ENCODE measurements at places on chromosomes 1 and 21.
A peak's percentile ranks its signal among the peaks of the same experiment; 100 is the strongest.

GRCh38 chr1:229339520-229339919, 3.3 kb downstream of the CCSAP start:
- no peak for DNase-seq

- no peak for DNase-seq
Measured at GRCh38 chr1:66302815-66303214, 231.1 kb upstream of the SGIP1 start.

DNA sequence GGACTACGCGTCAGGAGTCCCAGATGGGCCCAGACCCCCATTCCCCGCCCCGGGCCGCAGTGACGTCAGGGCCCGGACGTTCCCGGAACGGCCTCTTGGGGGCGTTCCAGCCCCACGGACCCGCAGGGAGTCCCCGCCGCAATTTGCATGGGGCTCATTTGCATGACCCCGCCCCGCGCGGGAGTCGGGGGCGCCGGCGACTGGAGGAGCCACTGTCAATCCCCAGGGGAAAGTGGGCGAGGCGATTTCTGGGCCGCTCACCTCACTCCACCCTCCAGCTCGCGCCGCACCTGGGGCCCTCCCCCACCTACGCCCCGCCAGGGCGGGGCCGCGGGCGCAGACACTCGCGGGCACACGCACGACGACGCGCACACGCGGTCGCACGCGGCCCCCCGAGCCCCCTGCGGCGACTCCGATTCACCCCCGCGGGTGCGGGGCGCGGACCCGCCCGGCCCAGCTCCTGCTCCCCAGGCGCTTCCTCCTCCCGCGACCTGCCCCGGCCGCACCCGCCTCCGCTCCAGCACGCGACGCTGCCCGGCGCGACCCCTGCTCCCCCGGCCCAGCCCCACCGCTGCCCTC, 13.2 kb downstream of the AGRN start:
- DNase-seq: peak; percentile 77

DNA sequence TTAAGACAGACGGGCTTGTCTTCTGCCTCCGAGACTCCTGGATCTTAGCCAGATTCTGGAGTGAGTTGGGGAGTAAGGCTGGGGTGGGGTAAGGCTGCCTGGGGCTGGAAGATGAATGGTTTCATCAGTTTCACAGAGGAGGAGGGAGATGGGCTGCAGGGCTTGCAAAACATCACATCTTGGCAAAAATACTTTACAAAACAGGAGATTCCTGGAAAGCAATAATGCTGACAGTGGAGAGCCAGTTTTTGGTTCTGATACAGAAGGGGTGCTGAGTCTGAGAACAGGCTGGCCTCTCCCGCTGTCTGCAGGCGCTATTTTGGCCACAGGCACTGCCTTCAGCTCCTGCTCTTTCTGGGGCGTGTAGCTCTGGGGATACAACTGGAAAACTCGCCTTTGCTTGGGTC, 83.4 kb upstream of the KCNE2 start:
- DNase-seq: no peak

GRCh38 chr1:36268981-36269380, 37.2 kb upstream of the SH3D21 start:
- no peak for DNase-seq

GRCh38 chr1:116118471-116118870, 7.3 kb downstream of the MAB21L3 start:
- no peak for DNase-seq

DNA sequence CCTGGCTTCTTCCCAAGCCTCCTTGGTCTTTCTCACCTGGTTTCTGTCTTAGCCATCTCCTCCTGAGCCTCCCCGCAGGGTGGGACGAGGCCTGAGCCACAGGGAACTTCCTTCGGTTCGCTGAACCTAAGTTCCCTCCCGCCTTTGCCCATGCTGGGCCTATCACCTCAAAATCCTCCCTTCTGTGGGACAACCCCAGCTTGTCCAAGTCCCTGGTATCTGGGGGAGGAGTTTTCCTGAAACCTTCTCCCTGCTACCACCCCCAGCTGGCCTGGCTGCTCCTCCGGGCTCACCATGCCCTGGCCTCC, 27.7 kb upstream of the VPS13D start:
- no peak for DNase-seq

- DNase-seq: peak; percentile 56
Measured at GRCh38 chr1:183655562-183656075, 2.5 kb upstream of the APOBEC4 start.

DNA sequence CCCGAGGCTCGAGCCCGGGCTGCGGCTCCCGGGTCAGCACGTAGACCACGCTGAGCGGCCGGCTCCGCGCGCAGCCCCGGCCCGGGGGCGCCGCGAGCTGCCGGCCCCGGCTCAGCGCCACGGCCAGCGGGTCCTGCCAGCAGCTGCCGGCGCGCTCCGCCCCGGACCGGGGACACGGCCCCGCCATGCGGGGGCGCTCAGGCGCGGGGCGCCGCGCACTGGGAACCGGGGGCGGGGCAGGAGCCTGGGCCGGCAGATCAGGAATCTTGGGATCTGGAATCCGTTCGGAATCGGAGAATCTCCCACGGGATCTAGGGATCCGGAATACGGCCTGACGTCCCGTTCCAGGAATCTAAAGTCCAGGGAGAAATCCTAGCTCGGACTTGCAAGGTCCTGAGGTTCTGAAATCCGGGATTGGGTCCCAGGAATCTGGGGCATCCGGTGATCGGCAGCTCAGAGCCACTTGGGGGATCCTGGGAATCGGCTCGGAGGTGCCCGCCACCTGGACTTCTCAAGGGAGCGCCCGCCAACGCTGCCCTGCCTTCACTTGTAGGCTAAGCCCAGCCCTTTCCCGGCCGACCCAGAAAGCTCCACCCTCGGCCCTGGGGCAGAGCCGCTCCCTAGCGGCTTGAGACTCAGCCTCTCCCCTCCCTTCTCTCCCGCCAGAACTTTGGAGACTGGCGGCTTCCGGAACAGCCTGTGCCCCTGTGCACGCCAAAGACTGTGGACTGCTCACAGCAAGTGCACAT, at the start of gene MAP3K6:
MAP3K6 (minus strand) TSS at position 551 of the 749 bp plus-strand sequence; CDS start at position 187, 364 bp downstream.
- DNase-seq: no peak
